Peyer's patch (tissue), 4 donors: ENCODE measurements at places on chromosomes 16 and 17.

DNA sequence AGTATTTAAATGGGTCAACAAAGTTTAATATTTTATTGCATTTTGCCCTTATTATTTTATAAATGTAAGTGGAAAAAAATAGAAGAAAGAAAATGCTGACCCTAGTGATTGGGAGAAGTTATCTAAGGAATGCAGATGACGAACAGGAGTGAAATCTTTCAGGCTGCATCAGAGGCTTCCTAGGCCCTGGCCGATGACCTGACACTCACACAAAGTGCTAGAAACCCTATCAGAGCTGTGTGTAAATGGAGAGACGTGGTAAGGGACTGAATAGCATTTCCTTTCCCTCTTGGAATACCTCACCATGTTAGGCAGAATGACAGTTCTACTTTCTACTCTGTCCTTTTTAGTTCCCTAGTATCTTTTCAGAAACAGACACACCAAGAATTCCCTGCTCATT, 44.9 kb upstream of the CNEP1R1 start:
- no peak for DNase-seq

GRCh38 chr17:74374858-74375257, 7.6 kb downstream of the GPR142 start:
- DNase-seq: no peak

GRCh38 chr17:83113792-83114191, 34.4 kb downstream of the METRNL start:
- no peak for DNase-seq

- DNase-seq: peak; percentile 88
Measured at GRCh38 chr16:67279296-67280089, at the start of gene PLEKHG4. PLEKHG4 (plus strand) TSS chr16:67279532; CDS start chr16:67280045, 513 bp downstream.

DNA sequence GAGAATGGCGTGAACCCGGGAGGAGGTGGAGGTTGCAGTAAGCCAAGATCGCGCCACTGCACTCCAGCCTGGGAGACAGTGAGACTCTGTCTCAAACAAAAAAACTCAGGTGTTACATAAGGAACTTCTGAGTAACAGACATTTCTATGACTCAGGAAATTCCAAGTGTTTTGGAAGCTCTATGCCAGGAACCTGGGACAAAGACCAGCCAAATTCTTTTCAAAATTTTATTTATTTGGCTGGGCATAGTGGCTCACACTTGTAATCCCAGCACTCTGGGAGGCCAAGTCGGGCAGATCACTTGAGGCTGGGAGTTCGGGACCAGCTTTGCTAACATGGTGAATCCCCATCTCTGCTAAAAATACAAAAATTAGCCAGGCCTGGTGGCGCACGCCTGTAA, 5.2 kb upstream of the SH2B1 start:
- DNase-seq: no peak
